ENCODE measurements at places on chromosomes 3 and 15.
A peak's percentile ranks its signal among the peaks of the same experiment; 100 is the strongest.

- peak; percentile 26 for DNase-seq
Observed at GRCh38 chr3:187551416-187551815, 118.8 kb downstream of the SST start.

GRCh38 chr3:52782412-52783210 is 5.2 kb downstream of the ITIH1 start:
- DNase-seq = no peak

GRCh38 chr15:74580538-74581350 is 34.9 kb upstream of the CLK3 start:
- DNase-seq = no peak

DNA sequence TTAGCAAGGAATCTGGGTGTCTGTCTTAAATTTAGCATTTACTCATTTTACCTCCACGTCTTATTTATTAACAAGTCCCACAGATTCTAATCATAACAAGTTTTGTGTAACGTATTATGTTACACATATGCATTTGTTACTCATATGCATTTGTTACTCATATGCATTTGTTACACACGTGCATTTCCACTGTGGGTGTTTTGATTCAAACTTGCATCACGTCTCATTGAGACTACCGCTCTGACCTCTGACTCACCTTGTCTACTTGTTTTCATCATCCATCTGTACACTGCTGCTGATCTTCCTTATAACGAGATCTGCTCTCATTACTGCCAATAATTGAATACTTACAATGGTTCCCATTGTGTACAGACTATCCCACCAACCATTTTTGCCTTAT is 1141.4 kb downstream of the TBL1XR1 start:
- DNase-seq = no peak

- no peak for DNase-seq
Observed at GRCh38 chr15:68278595-68279405, 1.3 kb downstream of the FEM1B start.

DNA sequence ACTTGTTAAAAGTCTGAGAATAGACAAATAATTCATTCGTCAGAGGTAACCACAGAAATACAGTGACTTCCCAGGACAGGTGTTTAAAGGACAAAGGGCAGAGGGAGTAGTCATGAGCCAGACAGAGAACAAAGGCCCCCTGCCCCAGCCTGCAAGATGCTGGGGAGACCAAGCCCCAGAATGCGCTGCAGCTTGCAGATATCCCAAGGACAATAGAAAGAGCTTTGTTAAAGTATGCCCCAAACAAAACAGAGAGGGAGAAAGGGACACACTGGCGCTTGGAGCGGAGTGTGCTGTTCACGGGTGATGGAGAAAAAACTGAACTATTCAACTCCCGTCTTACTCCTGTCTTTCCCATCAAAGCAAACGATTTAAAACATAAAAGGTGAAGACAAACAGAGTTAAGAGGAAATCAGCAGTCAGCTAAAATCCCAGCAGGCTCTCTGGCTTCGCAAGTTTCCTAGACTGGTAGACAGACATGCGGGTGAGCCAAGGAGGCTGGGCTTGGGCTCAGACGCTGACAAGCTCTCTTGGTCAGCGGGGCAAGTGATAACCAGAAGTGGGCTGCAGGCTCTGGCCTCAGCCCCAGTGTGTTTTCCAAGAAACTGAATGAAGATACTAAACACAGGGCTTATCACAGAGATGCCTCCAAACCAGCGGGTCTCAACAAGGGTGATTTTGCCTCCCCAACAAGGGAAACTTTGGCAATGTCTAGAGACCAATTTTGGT is 130.1 kb downstream of the UACA start:
- DNase-seq = no peak

DNA sequence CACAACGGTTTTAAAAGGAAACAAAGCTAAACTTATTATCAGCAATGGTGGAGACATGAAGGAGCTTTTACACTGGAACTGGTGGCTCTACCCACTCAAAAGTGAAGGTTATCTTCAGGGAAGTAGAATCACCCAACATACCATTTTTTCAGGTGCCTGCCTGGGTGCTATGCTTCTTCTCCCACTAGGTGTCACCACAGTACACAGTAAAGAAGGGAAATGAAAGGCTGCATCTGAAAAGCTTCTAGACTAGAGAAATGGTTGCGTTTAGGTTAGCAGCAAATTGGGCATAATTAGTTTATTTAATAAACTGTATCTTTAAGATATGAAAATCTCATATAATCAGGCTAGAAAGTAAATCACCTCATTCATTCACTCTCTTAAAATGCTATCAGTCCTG is 47.0 kb upstream of the SELENOK start:
- no peak for DNase-seq

DNA sequence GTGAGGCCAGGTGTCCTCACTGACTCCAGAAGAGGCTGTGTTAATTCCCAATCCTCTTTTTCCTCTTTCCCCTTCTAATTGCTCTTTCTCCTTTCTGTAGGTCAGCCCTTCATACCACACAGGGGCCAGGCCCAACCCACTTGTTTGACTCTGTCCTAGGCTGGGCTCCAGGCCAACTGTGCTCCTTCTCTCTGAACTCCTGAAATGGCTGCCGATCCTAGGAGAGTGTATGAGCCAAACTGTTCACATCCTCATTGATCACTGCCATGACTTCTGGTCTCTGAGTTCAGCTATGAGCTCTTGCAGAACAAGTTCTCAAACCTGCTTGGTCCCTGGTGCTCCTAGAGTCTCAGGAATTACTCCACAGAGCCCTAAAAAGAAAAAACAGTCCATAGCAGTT is 145.1 kb downstream of the VGLL4 start:
- DNase-seq = no peak

DNA sequence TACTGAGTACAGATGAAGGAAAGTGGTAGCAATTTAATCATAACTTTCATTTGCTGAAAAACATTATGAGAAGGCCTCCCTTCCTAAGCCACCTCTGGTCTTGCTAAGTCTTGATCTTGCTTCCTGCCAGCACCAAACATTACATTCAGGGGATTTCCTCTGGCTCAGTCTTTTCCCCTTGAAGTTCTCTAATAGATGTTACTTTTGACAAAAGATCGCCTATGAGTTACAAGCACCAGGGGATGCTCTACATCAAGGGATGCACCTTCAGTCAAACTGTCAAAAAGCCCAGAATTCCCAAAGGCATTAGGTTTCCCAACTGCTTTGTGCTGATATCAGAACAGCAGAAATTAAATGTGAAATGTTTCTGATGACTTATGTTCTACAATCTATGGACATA is 47.3 kb downstream of the AQP9 start:
- no peak for DNase-seq

DNA sequence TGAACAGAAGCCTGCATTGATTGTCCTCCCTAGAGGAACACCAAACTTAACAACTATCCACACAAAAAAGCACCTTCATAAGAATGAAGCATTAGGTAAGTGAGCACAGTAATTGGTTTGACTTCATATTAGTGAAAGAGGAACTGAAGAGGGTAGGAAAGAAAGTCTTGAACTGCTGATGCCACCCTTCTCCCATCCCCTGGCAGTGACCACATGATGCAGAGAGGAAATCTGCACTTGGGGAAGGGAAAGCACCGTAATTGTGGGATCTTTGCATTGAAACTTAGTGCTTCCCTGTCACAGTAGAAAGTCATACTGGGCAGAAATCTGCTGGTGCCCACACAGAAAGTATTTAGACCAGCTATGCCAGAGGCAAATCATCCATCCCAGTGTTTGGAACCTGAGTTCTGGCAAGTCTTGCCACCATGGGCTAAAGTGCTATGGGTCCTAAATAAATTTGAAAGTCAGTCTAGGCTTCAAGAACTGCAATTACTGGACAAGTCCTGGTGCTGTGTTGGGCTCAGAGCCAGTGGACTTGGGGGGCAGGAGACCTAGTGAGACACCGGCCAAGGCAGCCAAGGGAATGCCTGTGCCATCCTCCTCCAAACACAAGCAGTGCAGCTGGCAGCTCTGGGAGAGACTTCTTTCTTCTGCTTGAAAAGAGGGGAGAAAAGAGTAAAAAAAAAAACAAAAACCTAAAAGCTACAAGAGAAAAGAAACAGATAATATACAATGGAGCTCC is 63.6 kb downstream of the SLC15A2 start:
- no peak for DNase-seq

GRCh38 chr3:157529751-157530150 is 26.5 kb upstream of the VEPH1 start:
- DNase-seq = no peak

GRCh38 chr3:127694467-127695215 is 21.9 kb downstream of the ABTB1 start:
- DNase-seq = no peak

DNA sequence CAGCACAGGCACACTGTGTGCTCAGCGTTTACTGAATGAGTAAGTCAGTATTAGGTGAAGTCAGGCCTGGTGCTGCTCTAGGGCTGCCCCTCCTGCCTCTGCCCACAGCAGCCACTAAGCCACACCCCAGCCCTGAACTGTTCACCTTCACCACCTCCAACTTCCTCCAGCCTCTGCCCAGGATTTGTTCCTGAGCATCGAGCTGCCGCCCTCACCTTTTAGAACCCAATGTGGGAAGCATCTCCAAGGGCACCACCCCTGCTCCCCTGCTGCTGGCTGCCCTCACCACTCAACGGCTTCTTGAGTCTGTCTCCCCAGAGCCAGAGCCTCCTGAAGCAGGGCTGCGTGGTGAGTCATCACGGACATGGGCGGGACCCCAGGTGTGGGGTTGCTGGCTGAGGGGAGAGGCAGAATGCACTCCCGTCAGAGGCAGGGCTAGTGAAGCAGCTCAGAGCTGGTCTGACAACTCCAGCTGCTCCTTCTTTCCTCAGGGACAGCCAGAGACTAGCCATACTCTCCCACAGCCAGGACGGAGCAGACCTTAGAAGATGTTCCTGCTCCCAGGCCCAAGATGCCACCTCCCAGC is 5.8 kb downstream of the HYAL2 start:
- no peak for DNase-seq

GRCh38 chr15:88391006-88391405 is 76.2 kb downstream of the MRPL46 start:
- no peak for DNase-seq

GRCh38 chr3:82240322-82240721 is 478.9 kb upstream of the GBE1 start:
- no peak for DNase-seq

- peak; percentile 56 for DNase-seq
Observed at GRCh38 chr15:39583596-39584265, 2.9 kb downstream of the THBS1 start.

Measured in AG04449 (cell line).